ENCODE measurements at places on chromosomes 4 and X. TPM values are rescaled to one million over a fixed set of nuclear protein-coding genes. Genes with fewer than 3 reads are reported as not detected.

The CYBB gene
- total RNA-seq: not detected

GRCh38 chrX:106862972-106863688, 40.0 kb downstream of the RIPPLY1 start:
- DNase-seq: no peak

DNA sequence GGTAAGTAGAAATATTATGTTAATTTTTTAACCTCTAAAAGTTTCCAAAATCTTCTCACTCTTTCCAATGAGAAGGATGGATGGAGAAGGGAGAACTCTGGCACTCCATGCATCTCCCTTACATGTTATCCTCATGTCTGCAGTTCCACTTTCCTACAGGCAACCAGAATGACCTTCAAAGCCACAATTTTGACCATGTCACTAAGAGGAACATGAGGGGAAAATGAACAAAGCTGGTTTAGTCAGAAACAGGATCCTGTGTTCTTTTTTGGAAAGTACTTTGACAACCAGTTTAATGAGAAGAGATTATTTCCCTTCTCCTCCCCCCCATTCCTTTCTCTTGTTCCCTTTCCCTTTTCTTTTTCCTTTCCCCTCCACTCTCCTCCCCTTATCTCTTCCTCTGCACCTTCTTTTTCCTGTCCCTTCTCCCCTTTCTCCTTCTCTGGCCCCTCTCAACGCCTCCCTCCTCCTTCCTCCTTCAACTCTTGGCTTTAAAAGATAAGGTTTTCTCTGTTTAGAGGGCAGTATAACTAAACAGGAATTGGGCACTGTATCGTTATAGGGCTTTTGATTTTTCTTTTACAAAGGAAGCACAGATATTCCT, 42.5 kb downstream of the DTHD1 start:
- no peak for DNase-seq

The EFHC2 gene
- total RNA-seq: not detected

DNA sequence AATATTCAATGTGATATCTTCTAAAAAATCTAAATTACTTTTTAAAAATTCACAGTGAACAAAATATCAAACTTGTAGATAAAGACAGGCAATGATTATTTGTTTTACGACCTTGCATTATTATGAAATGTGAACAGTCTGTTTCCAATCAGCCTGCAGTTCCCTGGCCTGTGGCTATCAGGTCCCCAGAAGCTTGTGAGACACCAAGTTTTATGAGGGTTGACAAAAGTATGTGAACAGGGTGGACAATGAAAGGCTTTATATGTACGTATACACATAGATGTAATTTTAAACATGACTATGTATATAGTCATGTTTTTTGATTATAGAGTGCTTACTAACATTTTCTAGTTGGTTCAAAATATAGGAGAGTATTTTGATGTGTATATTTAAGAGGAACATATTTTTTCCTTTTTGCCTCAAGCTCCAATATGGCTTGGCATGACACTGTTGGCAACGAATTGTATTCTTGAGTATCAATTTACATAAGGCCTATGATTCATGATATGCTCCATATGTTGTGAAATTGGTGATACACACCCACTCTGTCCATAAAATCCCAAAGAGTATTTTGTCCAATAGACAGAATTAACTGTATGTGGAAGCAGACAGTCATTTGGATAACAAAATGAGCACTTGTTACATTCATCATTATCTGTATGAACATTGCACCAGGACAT, 55.7 kb downstream of the BTC start:
- DNase-seq: no peak

The GABRQ gene
- total RNA-seq: not detected

DNA sequence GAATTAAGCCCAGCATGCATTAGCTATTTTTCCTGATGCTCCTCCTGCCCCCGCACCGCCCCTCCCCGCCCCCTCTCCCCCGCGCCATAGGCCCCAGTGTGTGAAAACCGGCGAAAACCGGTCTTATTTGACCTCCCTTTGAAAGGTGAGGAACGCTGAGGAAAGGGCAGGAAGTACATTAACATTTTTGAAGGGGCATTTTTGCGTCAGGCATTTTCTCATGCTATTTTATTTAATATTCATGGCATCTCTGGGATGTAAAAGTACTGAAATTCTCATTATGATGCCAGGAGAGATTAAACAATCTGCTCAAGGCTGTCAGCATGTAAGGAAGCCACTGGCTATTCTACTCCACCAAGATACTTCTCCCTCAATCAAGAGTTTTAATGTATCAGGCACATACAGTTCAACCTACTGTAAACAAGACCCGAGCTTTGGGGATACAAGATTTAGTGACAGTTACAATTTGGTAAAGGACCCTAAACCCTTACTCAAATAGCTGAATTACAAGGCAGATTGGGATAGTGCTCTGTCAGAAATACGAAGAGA, 1.2 kb upstream of the NMU start:
- DNase-seq: no peak

The COX7B2 gene
- not detected for total RNA-seq

GRCh38 chrX:137792214-137792613, 226.3 kb downstream of the ZIC3 start:
- DNase-seq: no peak

The TCEAL5 gene
- total RNA-seq: not detected

GRCh38 chr4:38782452-38783108, at the start of gene TLR10:
Gene TLR10, minus strand, starts transcription at chr4:38782990. Its CDS starts 7,400 bp downstream, at chr4:38775590.
- no peak for DNase-seq

The USP17L30 gene
- not detected for total RNA-seq

DNA sequence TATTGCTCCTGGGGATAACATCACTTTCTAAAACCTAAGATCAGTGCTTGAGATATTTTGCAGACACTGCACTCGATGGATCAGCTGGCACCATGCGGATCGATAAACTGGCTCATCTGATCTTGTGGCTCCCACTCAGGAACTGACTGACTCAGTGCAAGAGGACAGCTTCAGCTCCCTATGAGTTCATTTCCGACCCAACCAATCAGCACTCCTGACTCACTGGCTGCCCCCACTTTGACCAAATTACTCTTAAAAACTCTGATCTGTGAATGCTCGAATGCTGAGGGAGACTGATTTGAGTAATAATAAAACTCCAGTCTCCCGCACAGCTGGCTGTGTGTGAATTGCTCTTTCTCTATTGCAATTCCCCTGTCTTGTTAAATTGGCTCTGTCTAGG, 110.1 kb downstream of the ANAPC4 start:
- DNase-seq: no peak

The TRIML2 gene
- 1.1 TPM for total RNA-seq

GRCh38 chrX:15299941-15300851, 15.2 kb downstream of the ASB11 start:
- DNase-seq: peak; percentile 2

- DNase-seq: no peak
Observed at GRCh38 chr4:87055311-87055710, 120.5 kb downstream of the AFF1 start.

GRCh38 chr4:76017056-76017686, 6.1 kb downstream of the CXCL10 start:
- no peak for DNase-seq

DNA sequence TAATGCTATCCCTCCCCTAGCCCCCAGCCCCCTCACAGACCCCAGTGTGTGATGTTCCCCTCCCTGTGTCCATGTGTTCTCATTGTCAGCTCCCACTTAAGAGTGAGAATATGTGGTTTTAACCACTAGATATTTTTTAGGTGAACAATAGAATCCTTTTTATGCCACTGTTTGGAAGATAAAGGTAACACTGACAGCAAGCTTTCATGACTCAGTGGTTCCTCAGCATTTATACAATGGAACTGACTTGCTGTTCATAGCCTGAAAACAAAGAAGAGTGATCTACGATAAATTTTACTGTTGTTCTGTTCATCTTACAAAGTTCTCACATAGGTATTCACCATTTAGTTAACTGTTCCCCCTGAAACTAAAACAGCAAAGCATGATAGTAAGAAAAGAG, 147.8 kb downstream of the ARHGAP10 start:
- DNase-seq: no peak

DNA sequence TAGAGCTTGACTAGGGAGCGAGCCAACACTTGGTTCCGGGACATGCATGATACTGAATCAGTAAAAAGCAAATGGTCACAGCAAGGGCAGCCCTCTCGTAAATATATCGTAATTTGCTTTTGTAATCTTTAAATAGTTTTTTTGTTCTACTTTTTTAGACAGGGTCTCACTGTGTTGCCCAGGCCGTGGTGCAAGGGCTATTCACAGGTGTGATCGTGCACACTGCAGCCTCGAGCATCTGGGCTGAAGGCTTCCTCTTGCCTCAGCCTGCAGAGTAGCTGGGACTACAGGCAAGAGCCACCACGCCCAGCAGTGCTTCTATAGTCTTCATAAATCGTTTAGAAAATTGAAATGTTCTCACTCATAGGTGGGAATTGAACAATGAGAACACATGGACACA, 309.7 kb downstream of the TENM3 start:
- DNase-seq: no peak

DNA sequence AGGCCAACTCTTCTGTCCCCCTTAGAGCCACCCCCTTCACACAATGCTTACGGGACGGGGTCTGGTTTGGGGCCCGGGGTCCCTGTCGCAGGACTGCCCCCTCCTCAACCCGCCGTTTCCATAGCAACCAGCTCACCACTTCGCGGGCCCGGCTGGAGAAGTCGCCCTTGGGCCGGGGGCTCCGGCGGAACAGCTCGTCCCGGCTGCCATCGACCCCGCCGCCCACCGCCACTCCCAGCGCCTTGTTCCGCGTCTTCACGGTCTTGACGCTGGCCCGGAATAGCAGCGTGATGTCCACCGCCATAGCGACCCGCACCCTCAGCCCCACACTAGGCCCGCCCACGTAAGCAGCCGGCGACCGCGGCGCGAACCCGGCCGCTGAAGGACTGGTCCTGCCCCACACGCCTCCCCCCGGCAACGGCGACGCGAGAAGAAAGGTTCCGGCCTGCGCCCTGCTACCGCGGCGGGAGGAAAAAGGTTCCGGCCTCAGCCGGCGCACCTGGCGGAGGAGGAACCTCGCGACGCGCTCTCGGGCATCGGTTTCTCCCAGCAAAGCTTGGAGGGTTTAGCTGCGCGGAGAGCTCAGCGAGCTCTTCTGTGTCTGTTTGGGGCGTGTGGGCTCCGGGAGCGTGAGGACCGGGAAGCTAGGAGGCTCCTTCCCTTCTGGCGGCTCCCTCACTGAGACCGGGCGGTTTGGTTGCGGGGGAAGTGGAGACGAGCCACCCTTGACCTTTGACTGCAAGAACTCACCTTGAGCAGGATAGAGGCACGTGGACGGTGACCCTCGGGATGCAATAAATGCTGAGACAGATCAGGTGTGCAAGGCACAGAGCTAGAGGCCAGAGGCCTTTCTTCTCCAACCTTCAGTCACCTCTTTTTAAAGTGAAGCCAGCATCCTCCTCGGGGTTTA, at the start of gene STX18:
Gene STX18 (minus strand): TSS at position 388 of the 910 bp plus-strand sequence. CDS start 84 bp downstream, at position 304.
- DNase-seq: peak; percentile 74

The CCNA2 gene
- 72.1 TPM for total RNA-seq

GRCh38 chrX:21747558-21747957, 10.4 kb downstream of the SMPX start:
- DNase-seq: no peak

DNA sequence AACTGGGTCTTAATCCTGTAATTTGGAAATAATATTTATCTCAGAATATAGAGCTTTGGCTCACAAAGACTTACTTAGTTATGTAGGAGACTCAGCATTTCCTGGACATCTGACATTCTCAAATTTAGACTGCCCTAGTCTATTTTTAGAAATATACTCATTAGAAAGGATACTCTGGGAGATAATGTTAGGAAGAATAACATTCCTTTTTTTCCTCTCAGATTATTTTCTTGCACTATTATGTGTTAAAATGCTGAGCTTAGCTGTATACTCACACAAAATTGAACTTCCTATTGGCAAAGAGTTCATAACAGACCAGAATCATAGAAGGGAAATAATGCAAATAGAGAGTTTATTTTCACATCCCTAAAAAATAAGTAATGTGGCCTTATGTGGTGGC, 1424.9 kb upstream of the PCDH7 start:
- no peak for DNase-seq

DNA sequence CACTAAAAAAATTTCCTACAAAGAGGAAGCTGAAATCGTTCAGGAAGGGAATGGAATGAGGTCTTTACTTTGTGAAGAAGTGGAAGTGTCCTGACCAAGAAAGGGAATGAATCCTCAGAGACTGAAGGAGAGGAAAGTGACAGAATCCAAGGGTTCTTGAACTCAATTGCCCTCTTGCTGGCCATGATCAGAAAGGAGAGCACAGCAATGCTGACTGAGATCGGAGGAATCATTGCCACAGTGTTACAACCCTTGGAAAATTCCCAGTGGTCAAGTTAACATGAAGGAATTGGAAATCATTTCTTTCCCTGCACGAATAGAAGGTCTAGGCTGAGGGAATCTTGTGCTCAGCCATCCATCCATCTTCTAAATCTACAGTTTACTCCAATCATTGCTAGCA, 190.0 kb upstream of the NEIL3 start:
- no peak for DNase-seq

The RPA4 gene
- total RNA-seq: 0.27 TPM

The DGAT2L6 gene
- total RNA-seq: not detected

GRCh38 chr4:69823048-69823447, 36.9 kb downstream of the SULT1E1 start:
- DNase-seq: no peak

The RIBC1 gene
- total RNA-seq: 0.31 TPM

GRCh38 chrX:9134366-9134765, 100.4 kb upstream of the FAM9B start:
- no peak for DNase-seq

The SSX4 gene
- not detected for total RNA-seq

- DNase-seq: no peak
Observed at GRCh38 chrX:68175562-68175961, 257.7 kb downstream of the OPHN1 start.

The NXF3 gene
- total RNA-seq: 3.7 TPM

DNA sequence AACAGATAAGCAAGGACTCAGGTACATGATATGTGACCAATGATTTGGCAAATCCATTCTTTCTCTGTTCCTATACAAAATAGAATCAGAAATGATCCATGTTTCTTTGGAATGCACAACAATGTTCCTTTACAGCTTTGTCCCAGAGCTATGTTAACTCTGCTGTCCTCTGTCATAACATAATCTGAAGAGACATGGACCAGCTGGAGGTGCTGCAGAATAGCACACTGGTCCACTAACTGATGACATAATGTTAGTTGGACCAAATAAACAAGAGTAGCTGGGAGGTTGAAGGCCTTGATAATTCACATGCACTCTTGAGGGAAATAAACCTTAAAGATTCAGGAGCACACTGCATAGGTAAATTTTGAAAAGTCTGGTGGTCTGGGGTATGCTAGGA, 23.0 kb upstream of the DHX15 start:
- no peak for DNase-seq
